NCI-H187 (cell line): ENCODE measurements at places on chromosomes 13 and 19.

DNA sequence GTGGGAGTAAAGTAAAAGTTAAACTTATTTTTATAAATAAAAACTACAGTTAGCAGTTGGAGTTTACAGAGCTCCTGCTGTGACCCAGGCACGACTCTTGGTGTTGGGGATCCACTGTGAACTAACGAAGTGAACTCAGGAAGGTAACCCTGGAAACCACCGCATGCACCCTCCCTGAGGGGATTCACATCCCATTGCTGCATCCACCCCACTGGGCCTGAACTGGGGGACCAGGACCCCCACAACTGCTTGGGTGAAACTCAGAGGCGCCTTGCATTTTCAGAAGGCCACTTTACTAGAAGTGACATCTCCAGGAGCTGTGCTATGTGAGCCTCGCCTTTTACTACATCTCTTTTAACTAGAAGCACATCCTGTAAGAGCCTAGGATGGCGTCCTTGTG is 166.4 kb downstream of the TEX29 start:
- DNase-seq, result no peak

DNA sequence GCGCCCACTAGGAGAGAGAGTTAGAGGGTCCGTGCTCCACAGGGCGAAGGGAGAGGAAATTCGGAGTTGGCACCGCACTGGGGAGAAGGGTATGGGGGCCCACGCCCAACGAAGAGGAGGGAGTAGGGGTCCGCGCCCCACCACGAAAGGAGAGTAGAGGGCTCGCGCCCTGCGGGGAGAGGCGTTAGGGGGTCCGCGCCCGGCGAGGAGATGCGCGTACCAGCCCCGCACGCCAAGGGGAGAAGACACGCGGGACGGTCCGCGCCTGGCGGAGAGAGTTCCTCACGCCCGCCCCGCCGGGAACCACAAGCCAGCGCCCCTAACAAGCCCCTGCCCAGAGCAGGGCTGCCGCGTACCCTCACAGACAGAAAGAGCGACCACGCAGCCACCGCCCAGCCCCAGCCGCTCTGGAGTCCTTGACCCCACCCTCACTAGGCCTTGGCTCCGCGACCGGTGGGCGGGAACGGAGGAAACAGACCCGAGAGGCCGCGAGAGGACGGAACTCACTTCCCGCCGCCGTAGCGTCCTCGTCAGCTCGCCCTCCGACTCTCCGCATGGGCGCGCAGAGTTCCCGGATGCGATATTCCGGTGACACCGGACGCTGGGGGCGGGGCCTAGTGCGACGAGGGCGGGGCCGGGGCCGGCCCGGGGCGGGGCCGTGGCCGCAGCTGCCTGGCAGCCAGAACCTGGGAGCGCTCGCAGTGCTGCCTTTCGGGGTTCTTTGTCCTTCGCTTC is 20.0 kb upstream of the ZSCAN18 start:
- no peak for DNase-seq

DNA sequence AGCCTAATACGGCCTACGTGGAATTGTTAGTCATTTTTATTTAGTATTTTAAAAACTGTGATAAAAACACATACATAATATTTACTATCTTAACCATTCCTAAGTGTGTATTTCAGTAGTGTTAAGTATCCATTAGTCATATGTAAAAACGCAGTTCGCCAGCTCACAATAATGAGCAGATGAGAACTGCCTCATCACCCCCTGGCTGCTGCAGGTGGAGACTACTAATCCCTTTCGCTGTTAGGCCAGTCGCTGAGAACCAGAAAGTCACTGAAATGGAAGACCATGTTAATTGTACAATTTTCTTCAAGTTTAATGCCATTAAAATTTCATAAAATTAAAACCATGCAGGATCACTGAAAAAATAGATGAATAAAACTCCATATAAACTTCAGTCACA is 1.6 kb downstream of the ESD start:
- no peak for DNase-seq

- no peak for DNase-seq
Observed at GRCh38 chr13:27442071-27442647, 8.2 kb downstream of the MTIF3 start.

- DNase-seq, result no peak
Observed at GRCh38 chr13:38180126-38180525, 169.5 kb upstream of the UFM1 start.

GRCh38 chr13:101648766-101649487 is 196.5 kb downstream of the ITGBL1 start:
- DNase-seq, result no peak

DNA sequence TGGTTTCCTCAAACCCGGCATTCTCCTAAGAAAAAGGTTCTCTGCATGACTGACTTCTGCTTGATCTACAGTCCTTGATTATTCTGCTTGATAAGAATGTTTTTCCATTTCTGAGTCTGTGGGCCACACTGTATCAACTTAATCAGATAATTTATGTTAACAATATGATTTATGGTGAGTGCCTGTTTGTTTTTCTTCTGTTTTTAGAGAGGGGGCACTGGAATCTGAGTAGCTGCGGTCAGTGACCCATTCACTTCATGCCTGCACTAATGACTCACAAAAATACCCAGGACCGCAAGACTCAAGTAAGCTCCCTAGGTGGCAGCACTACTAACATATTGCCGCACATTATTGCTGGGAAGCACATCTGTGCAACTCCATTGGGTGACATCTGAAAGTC is 542.3 kb upstream of the ATXN8OS start:
- no peak for DNase-seq

GRCh38 chr13:104530741-104531140 is 1464.5 kb upstream of the SLC10A2 start:
- no peak for DNase-seq

DNA sequence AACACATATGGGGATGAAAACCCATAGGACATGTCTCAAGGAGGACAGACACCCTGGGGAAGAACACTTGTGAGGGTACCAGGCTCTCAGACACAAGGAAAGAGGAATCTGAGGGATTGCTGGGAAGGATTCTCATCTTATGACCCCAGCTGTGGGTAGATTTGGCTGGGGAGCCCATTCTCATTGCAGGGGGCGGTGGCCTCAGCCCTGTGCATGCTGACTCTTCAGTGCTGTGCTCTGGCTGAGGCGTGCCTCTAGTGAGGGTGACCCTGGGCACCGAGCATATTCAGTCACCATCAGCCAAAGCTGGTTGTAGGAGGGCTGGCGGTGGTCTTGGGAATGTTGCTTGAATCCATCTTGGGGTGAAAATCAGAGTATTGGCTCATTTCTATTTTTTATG is 140.7 kb downstream of the TM9SF2 start:
- DNase-seq, result no peak

GRCh38 chr19:55208880-55209692 is at the start of gene PTPRH:
TSS of gene PTPRH (minus strand) at chr19:55209501. CDS start at chr19:55209433, 68 bp downstream.
- DNase-seq, result no peak

DNA sequence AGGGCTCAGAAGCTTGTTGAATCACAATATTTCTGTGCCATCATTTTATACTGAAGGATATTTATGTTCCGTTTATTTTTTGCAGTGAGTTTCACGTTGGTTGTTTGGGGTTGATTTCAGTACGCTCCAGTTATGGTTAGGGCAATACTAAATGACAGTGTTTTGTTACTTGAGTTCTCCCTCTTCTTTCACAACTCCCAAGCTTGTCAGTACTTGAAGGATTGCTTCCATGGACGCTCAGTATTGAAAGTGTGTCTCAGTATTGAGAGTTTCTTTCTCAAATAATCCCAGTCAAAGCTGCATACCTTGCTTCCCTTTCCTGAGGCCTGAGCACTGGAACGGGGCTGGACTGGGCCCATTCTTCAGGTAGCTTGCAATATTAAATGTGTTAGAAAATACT is 38.9 kb downstream of the LACC1 start:
- no peak for DNase-seq

DNA sequence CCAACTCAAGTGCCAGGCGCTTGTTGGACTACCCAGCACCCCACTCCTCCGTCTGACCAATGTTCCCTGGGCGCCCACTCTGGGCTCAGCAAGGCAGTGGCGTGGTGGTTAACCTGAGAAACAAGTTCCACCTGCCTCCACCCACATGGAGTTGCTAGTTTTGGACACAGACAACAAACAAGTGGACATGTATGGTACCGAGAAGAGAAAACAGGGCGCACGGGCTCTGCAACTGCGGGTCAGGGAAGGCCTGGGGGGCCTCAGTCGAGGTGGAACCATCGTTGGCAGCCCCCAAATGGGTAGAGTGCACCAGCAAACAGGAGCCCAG is 2.5 kb downstream of the MIER2 start:
- DNase-seq, result no peak

- DNase-seq, result no peak
Observed at GRCh38 chr13:59034198-59034597, 1129.5 kb downstream of the DIAPH3 start.

DNA sequence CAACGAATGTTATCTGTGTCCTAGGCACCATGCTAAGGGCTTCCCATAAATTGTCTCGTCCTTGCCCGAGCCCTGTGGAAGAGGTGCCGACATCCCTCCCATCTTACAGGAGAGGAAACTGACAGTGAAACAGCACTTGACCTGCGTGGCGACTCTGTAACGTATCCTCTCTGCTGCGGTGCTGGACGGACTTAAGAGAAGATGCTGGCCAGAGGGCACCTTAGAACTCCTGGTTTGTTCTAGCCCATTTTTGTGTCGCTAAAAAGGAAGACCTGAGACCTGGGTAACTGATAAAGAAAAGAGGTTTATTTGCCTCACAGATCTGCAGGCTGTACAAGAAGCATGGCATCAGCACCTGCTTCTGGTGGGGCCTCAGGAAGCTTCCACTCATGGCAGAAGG is 68.6 kb downstream of the KCTD15 start:
- DNase-seq, result no peak

DNA sequence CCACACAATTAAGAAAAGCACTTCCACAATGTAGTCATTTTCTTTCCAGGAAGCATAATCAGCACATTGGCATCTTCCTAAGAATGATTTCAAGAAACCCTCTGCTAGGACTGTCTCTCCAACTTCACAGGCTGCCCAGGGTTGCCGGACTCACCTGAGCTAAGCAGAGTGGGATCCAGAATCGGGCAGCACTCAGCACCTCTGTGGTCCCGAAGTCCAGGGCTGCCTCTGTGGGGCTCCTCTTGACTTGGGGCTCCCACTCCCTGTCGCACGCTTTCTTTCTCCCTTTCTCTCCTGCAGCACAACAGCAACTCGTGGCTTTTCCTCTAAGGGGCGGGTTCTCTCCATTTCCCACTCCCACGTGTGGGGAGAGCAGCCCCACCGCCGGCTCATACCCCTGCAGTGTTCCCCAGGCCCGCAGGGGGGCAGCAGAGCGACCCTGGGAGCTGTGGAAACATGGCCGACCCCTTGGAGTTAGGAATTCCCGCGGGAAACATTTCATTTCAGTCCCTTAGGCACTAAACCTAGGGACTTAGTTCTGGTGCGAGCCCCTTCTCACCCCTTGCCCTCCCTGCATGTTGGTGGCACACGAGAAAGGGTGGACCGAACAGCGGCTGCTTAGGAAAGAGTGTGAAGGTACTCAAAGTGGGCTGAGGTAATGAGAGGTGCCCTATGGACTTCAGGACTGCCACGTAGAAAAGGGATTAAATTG is at the start of gene TMEM272:
Gene TMEM272, minus strand, starts transcription at position 316 of the 712 bp plus-strand sequence. CDS start 6,647 bp downstream, outside the sequence.
- DNase-seq, result no peak

DNA sequence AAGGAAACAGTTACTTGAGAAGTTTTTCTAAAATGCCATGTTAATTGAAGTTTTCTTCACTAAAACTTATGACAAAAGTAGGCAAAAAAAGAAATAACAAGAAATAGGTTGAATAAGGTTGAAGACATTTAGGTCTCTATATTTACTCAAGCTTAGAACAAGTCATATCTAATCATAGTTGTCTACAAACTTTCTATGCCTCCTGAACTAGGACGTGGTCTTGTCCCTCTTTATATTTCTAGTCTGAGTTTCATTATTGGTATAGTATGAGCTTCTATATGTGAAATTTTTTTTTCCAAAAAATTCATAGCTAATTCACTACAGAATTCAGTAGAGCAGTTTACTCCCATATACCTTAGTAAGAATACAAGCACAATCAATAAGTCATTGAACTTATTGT is 836.4 kb downstream of the SLITRK6 start:
- DNase-seq, result no peak

DNA sequence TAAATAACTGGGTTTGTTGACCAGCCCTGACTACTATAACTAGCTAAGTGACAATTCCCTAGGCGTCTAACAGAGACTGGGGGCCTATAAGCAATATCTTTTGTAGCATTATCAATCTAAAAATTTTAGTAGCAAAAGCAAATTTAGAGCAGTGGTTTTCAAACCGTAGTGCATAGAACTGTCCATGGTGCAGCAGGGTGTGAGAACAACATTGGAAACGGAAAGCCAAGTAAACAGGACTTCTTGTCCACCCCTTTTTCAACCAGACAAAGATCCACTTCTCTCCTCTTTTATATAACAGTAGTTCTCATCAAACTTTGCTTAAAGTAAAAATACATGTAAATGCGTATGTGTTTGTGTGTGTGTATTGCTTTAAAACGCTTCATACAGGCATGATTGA is 1099.1 kb upstream of the ATXN8OS start:
- DNase-seq, result no peak

DNA sequence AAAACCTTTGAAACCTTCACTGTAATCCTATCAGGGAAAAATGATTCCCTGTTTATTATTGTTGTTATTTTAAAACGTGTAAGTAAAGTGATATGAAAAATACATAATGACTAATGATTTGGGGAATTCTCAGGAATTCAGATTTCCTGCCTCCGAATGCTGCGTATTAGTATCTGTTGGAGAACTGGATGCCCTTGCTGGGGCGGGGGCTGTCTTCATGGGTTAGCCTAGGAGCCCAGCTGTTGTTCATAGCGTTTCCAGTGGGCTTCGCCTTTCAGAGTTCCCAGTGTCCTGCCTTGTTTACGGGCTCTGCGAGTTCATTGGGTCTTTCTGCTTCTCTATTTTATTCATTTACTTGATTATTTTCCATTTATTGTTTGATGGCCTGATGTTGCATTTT is 18.4 kb downstream of the NAXD start:
- DNase-seq, result no peak

DNA sequence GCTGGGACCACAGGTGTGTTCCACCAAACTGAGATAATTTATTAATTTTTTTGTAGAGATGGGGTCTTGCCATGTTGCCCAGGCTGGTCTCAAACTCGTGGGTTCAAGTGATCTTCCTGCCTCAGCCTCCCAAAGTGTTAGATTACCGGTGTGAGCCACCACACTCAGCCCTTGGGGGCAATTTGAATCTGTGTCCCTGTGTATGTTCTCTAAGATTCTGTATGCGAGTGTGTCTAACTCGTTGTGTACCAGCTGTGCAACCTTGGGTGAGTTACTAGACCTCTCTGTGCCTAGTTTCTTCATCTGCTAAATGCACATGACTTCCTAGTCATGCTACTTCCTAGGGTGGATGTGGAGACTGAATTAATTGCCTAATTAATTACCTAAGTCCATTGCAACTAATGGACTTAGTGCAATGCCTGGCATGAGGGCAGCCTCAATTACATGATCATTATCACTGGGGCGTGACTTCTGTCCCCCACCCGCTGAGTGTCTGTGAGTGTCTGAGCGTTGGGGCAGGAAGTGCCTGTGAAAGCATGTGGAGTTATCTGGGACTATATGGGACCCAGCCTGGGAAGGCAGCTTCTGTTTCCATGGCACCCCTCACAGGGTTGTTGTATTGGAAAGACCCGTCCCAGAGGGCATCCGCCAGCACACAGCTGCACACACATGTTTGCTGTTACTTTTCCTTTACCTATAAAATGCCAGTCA is 1.8 kb upstream of the NCCRP1 start:
- no peak for DNase-seq

GRCh38 chr13:78478183-78478582 is 125.2 kb downstream of the POU4F1 start:
- DNase-seq, result no peak
